ENCODE measurements at places on chromosomes 6 and 20.

DNA sequence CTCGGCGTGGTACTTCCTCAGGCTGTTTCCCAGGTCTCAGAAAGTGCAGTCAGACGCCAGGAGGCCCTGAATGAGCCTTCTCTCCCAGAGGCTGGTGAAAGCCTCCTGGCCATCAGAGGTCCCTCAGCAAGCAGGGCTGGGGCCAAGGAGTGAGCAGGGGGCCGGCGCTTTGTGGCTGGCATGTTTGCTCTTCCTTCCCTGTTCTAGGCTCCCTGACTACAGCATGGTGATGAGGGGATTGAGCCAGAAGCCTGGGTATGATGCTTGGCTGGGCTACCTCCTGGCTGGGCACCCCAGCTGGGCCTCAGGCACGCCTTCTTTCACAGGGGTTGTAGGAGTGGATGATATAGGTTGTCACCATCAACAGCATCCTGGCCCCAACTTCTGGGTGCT lies 11.7 kb upstream of the DNAJC5 start:
- no peak for DNase-seq

DNA sequence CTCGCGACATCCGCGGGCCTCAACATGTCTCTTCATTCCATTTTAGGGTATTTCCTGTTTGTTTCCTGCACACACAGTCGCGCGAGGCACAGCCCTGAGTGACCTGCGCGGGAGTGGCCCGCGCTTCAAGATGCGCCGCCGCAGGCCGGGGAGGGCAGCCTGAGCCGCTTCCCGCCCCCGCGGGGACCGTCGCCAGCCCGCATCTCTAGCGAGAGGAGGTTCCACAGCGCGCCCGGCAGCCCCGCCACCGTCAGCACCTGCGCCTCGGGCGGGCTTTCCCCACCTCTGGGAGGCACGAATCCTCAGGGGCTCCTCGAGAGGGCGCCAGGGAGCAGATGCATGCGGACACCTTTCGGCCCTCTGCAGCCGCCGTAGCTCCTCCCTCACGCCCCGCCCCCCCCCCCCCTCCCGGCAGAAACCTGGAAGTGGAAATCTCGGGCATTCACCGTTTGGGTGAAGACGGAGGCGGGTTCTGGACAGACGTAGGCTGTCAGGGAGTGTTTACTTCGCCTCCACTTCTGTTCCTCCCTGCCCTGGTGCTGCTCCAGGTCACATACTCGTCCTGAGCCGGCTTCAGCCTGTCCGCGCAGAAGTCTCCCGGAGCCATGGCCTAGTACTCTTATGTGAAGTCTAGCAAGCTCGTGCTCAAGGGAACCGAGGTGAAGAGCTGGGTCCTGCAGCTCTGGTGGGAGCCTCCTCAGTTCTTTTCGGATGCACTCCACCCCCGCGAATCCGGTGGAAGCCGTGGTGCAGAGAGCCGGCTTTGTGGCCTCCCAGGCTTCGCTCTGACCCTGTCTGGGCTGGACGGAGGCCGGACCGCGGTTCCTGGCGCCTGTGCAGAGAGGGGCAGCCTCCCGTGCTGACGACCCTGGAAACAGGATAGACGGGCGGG lies 880.5 kb upstream of the DEFB115 start:
- peak; percentile 62 for DNase-seq

- no peak for DNase-seq
These were observed 535 bp downstream of the EXOC2 start for GRCh38 chr6:692356-692851.

DNA sequence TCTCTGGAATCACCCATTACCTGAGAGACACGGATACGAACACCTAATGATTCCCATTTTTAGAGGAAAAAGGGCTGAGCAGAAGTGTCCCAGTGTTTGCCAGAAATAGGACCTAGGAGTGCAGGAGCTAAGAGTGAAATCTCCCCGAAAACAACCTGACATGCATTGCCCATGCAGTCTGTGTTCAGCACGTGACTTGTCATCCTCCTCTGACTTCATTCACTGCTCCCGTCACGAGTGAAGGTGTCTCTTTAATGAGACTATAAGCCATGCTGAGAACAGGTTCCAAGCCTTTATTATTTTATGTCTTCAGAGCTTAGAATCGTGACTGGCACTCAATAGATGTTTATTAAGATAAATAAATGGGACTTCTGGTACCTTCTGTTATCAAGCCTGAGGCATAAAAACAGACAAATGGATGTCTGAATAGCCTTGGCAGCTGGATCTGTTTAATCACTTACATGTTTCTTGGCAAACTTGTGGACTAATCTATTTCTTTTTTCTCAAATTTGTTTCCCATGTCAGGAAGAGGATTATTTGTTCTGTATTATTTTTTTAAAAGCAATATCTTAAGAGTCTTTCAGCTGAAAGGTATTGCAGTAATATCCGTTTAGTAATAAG lies 3.7 kb upstream of the MLIP start:
- DNase-seq: no peak

GRCh38 chr6:126063512-126064146 lies 77.3 kb downstream of the TRMT11 start:
- no peak for DNase-seq

DNA sequence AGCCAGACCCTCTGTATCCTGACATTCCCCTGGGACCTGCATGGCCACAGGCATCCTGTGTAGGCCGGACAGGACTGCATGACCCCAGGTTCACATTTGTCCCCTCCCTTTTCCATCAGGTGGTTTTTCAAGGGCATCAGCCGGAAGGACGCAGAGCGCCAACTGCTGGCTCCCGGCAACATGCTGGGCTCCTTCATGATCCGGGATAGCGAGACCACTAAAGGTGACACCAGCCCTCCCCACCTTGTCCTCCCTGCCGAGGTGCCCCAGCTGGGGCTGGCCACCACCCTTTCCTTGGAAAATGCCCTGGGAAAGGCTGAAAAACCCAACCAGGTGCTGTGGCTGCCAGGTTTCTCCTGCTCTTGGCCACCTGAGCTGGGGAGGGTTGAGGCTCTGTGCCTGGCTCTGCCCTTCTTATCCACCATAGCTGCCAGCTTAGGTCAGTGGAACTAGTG lies 27.6 kb downstream of the HCK start:
- no peak for DNase-seq

- DNase-seq: no peak
These were observed 72.7 kb downstream of the QRSL1 start for GRCh38 chr6:106702046-106702445.

DNA sequence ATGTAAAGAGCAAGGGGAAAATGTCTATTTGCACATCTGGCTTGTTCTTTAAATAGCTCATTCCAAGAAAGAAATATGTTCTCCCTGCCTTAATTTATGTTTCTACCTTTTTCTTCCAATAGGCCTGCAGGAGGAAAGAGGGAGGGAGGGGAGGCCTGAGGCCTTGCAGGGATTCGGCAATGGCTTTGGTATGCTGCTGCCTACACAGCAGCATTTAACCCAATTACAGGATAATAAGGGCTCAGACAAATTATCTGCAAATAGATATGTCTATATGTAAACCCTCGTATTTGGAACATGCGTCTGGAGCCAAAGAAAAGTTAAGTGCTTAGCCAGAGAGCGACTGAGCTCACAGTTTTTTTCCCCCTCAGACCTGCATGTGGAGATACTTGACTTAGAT lies 277.2 kb downstream of the CDC5L start:
- DNase-seq: peak; percentile 49

DNA sequence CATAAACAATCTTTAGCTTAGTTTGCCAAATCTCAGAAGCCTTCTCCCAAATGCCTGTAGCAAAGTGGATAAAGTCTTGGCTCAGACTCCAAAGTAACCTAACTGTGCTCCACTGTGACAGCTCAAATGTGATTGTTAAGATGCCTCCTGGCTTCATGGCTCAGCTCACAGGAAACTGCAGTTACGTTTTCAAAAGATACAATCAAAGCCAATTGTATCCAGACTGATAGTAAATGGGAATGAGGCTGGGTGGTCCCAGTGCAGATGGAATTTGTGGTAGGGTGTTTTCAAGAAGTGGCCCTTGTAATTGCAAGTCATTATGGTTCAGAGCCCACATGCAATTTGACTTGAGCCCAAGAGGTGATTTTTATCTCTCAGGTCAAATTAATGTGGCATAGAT lies 151.2 kb upstream of the TAB2 start:
- DNase-seq: peak; percentile 26

GRCh38 chr6:75334266-75335040 lies 49.9 kb upstream of the TMEM30A start:
- no peak for DNase-seq

DNA sequence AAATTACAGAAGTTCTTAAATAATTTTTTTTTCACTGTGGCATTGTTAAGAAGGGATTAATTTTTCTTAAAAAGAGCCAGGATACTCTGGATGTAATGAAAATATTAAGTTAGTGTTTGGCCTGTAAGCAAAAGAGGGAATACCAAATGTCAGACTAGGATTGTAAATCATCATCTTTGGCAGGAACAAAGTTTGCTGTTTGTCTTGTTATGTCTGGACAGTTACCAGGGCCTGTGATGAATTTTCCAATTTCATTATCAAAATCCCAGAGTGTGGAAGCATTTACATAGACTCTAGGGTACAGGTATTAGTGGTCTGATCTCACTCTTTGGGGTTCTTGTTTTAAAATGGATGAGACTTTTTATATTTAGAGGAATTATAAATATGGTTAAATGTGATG lies 26.1 kb downstream of the CEP57L1 start:
- no peak for DNase-seq

- no peak for DNase-seq
These were observed 81.0 kb upstream of the LTV1 start for GRCh38 chr6:143762126-143762525.

DNA sequence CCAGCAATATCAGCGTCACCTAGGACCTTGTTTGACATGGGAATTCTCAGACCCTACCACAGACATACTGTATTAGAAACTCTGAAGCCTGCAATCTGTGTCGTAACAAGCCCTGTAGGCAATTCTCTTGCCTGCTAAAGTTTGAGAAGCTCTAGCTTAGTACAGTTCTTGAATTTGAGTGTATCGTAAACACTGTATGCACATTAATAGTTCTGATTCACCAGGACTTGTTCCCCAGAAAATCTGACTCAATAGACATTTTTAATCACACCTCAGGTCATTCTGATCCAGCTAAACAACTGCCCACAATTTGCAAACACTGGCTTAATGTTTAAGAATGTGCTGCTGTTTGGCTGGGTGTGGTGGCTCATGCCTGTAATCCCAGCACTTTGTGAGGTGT lies 414.3 kb downstream of the TFAP2A start:
- no peak for DNase-seq

GRCh38 chr20:1809611-1810510 lies 85.3 kb upstream of the SIRPA start:
- DNase-seq: no peak
